ENCODE measurements at places on chromosomes 12 and 14.

- peak; percentile 34 for DNase-seq
These were observed 743 bp downstream of the PUS1 start for GRCh38 chr12:131929581-131930456.

DNA sequence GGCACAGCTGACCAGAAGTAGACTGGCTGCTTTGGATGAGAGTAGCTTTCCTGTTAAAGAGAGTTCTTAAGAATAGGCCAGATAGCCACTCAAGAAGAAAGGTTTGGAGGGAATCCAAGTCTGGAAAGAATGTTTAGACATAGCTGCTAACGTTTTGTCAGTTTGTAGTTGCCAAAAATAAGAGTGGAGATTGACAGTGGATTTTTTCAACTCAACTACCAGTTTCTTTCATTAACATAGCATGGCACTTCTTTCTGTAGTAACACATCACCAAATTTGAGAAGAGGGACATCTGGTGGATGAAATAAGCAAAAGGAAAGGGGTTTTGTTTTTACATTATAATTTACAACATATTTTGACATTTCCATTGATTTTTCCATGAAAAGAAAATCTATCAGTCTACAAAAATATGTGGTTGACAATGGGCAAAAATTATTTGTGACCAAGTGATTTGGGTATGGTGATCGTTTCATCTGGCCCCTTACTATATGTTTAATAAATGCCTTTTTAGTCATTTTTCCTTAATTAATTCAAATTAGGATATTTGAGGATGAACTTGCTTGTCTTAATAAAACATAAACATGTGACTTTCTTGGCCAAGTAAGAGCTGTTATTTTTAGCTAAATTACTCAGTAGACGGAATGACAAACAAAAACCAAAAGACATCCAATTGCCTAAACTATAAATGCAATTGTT lies 71.1 kb downstream of the PTPRR start:
- no peak for DNase-seq

DNA sequence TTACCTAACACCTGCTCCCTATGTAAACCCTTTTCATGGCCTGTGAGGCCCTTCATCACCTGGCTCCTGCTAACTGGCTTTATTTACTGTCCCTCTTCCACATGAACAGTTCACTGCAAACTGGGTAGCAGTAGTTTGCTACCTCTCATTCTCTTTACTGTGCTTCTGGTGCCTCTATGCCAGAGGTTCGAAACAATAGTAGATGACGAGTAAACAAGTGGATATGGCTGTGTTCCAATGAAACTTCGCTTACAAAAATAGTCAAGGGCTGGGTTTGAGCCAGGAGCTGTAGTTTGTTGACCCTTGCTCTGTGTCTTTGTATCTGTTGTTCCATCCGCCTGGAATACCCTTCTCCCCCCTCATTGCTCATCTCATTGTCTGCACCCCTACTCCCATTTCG lies 233.6 kb upstream of the RMST start:
- DNase-seq: no peak

GRCh38 chr12:120736404-120737331 lies 11.0 kb downstream of the ACADS start:
- no peak for DNase-seq

DNA sequence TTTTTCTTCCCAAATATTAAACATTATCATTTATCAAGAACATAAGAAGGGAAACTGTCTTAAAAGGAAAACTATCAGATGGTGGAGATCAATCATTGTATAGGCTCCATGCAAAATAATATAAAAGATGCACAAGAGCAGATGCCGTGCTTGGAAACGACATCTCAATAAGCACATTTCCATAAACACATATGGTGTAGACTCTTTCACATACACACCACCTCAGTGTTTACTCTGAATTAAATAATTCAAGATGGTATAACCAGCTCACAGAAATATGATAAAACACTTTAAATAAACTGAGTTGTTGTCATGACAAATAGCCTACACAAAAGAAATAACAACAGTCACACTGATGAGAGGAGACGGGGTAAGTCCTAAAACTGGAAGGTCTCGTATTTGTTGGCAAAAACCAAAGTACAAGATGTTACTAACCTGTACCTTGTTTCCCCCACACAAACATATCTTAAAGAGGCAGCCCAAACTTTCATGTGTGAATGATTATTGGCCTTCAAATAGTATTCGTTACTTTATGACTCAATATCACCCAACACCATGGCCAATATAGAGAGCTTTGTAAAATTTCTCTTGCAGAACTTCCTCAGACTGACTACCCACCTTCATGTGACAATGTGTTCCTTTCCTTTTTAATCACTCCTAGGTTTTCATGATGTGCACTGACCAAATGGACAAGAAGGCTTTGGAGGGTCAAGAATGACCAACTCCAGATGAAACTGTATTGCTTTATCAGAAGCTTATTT lies 48.6 kb upstream of the TMPO start:
- no peak for DNase-seq

DNA sequence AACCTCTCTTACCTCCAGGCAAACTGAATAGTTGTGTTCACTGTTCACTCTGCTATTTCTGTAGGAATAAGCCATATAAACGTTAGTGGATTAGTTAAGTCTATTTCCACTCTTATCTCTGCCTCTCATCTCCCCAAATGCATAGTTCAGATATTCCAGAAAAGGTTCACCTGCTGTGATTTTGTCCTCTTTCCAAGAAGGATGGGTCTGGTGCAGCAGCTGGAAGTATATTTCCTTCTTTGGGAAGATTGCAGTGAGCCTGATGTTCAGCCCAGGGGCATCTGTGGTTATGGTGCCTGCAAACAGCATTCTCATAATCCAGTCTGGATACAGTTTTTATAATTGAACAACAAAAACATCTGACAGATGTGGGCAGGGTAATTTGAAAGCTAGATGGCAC lies 97.7 kb downstream of the TPH2 start:
- DNase-seq: no peak

GRCh38 chr12:110199339-110200123 lies 75.4 kb downstream of the IFT81 start:
- no peak for DNase-seq

DNA sequence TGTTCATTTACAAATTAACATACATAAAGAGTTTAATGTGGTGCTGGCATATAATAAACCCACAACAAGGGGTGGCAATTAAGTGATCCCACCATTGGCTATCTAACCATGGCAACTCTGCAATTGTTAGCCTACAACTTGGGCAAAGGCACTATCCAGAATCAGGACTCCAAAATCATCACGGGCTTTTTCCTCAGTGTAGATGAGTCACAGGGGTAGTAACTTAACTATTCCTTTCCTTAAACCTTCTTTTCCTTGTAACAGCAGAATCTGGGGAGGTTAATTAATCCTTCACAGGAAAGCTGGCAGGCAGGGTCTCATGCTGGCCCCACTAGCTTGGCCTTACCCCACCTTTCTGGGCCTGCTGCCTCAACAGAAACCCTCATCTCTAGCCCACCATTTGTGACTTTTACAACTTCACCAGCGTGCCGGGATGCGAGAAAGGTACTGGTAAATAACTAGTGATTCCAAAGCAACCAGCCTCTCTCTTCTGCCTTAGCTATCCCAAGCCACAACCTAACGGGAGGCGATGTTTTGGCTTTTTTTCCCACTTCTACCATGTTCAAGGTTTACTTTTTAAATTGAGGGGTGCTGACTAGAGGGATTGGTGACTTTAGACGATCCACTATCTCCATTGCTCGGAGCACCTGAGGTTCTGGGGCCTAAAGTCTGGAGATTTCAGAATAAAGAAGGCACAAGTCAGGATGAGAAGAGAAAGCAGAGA lies 744 bp downstream of the ATP5MC2 start:
- peak; percentile 10 for DNase-seq

DNA sequence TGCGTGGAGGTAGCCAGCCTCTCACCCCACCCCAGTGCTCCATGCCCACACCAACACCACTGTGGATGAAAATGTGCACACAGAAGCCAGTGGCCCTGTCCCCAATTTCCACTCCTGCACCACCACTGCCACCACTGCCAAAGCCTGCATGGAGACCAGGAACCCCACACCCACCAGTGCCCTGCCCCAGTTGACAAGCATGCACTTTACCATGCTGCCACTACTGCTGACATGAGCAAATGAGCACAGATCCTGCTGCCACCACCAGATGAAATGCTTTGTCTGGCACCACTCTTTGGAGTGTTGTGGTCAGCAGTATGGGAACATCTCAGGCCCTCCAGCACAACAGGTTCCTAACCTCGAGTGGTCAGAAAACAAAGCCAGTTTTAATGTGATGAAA lies 104.1 kb downstream of the ATXN7L3B start:
- no peak for DNase-seq

- DNase-seq: peak; percentile 94
These were observed 11.7 kb upstream of the IRF2BPL start for GRCh38 chr14:77040059-77040740.

DNA sequence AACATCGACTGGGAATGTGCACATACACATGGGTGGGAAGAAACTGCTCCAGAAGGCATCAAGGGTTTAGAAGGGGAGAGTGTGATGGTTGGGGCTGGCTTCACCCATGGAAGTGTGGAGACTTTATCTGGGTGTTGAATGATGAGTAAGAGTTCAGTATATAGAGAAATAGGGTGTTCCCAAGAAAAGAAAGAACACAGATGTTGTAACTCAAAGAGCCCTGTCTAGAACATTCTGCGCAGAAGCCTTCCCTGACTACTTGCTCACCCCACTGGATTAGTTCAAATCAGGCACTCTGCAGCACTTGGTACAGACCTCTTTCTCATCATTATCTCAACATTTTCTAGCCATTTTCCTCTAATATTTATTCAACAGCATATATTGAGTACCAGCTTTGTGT lies 491.7 kb downstream of the SNAPC1 start:
- no peak for DNase-seq

DNA sequence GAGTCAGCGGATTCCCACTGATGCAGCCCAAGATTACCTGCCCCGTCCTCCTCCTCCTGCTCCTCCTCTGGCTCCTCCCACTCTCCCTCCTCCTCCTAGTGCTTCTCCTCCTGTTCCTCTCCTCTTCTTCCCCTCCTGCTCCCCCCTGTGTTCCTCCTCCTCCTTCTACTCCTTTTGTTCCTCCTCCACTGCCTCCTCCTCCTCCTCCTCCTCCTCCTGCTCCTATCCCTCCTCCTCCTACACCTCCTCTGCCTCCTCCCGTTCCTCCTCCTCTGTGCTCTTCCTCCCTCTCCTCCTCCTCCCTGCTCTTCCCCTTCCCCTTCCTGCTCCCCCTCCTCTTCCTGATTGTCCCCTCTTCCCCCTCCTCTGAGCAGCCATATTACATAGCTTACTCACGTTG lies 141.3 kb downstream of the CACNA1C start:
- no peak for DNase-seq

GRCh38 chr12:97752129-97752528 lies 289.5 kb downstream of the RMST start:
- DNase-seq: no peak

GRCh38 chr12:10304161-10304574 lies 3.5 kb upstream of the KLRD1 start:
- no peak for DNase-seq

DNA sequence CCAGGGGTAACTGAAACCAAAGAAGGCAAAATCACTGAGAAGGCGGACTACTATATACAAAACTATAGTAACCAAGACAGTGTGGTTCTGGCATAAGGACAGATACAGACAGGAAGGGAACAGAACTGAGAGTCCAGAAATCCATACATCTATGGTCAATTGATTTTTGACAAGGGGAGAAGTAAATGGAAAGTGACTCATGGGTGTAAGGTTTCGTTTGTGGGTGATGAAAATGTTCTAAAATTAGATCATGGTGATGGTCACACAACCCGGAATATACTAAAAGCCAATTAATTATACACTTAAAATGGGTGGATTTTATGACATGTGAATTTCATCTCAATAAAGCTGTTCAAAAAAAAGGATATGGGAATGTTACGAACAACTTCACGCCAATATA lies 18.7 kb downstream of the ANGEL1 start:
- no peak for DNase-seq

DNA sequence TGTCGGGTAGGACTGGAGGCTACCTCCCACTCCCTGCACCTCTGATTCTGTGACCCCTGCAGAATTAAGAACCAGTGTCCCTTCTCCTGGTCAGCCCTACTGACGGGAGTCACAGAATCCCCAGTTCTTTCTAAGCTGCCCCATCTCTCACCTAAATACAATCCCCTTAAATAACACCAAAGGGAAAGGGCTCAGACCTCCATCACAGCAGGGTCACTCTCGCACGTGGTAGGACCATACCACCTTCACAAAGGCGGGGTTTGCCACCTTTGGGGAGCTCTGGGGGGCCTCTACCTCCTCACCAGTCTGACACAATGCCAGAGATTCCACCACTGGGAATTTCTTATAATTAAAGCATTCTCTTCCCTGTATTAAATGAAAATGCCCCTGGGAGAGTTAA lies 35.6 kb downstream of the DAD1 start:
- DNase-seq: no peak

DNA sequence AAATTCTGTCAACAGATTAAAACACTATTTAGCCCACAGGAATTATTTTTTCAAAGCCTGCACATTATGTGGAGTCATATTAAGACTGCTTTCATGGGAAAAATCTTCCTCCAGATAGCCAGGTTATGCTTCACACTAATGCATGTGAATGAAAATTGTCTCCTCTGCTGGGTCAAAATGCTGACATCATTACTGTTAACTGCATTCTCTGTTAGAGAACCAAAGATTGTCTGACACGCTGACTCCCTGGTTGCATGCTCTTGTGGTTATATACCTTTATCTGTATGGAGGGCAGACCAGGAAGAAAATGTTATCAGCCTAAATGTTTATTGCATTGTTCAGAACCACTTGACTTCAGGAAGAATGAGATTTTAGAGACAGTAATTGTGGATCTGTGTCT lies 432.2 kb upstream of the MDGA2 start:
- no peak for DNase-seq

GRCh38 chr12:42002563-42002962 lies 142.1 kb downstream of the GXYLT1 start:
- DNase-seq: no peak

- no peak for DNase-seq
These were observed 1.8 kb downstream of the ALX1 start for GRCh38 chr12:85281636-85282312.

- no peak for DNase-seq
These were observed 27.5 kb downstream of the CCDC91 start for GRCh38 chr12:28217805-28218204.

- no peak for DNase-seq
These were observed 50.2 kb upstream of the SMCO2 start for GRCh38 chr12:27396216-27396815.

- DNase-seq: no peak
These were observed 12.5 kb downstream of the POU6F1 start for GRCh38 chr12:51205350-51205749.
